Left renal cortex interstitium (tissue), 4 donors: ENCODE measurements at places on chromosomes 2 and 18. TPM values are rescaled to one million over a fixed set of nuclear protein-coding genes. Genes with fewer than 3 reads are reported as not detected.

UGT1A4 gene
- polyA plus RNA-seq: not detected

UBE2E3 gene
- polyA plus RNA-seq: 199 TPM

KCNE4 gene
- polyA plus RNA-seq: 21.2 TPM

DNA sequence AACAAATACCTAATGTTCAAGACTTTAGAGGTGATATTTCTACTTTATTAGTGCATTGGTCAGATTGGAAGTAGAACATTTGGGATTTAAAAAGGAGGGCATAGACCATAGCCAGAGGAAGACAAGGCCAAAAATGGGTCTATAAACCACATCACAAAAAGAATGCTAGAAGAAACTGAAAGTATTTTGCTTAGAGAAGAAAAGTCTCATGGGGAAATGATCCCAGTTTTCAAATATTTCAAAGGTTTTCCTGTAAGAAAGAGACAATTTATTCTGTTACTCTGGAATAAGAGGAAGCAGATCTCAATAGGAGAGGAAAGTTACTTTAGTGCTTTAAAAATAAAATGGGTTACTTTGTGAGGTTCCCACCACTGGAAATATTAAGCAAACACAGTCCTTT, 341.4 kb downstream of the TNS1 start:
- DNase-seq: no peak

DNA sequence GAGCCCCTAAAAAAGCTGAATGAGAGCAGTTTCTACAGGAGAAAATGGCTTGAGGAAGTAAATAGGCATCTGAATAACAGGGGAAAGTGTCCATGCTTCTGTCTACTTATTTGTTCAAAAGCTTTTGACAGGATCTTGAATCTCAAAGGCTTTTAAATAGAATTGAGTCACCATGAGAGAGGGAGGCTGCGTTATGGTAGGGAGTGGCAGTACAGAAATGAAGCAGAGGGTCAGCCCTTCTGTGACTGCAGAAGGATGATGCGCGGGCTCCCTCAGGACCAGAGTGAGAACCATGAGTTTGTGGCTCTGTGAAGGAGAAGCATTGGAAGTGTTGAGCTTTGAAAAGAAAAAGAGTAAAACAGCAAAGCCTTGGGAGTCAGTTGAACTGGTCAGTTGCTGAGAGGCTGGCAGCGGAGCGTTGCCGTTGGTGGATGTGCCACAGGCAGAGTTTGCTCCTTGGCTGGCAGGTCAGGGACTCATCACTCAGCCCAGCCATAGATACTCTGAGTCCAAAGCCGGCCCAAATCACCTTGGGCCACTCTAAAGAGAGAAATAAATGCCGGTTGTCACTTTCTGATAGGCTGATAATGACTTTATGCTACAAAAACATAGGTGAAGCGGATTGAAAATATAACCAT, 17.4 kb downstream of the COPS7B start:
- no peak for DNase-seq

- no peak for DNase-seq
These were observed 355.3 kb upstream of the NRXN1 start for GRCh38 chr2:51387235-51387634.

- no peak for DNase-seq
These were observed 43.7 kb upstream of the APCDD1 start for GRCh38 chr18:10410472-10411308.

GRCh38 chr18:25896178-25896780, 194.1 kb downstream of the SS18 start:
- DNase-seq: no peak

GRCh38 chr2:10826026-10826425, 13.4 kb upstream of the PDIA6 start:
- no peak for DNase-seq

- DNase-seq: no peak
These were observed 200.3 kb downstream of the PRKCE start for GRCh38 chr2:45851576-45852304.

DNA sequence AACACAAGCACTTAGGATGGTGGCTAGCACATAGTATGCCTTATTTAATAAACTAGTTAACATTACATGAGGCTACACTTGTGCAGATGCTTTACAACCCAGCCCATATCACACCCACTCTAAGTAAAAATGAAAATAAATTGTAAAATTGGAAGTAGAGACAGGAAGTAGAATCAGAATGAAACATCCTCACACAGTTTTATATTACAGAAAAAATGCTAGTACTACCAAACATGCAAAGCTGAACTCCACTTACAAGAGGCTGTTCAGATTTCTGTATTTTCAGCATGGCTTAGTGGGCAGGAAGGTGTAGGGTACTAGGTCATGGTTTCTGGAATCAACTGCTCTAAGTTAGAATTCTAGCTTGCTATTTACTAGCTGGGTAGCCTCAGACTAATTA, 18.2 kb upstream of the CRIM1 start:
- DNase-seq: no peak

DNA sequence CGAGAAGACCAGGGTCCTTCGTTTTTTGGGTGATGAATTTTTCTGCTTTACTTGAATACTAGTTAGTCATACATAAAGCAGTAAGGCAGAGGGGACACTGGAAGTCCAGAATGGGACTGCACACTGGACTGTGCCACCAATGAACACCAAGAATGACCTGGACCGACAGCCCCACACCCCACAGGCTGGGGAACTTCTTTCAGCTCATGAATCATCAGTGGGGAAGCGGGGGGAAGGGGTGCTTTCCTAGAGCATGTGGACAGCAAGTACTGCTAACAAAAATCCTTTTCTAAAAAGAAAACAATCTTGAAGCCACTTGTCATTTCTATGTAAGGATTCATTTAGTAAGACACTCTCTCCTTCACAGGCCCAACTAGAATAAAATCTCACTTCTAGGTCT, 86.0 kb downstream of the DTNB start:
- DNase-seq: no peak

- DNase-seq: no peak
These were observed 464.4 kb downstream of the PTPRM start for GRCh38 chr18:8031496-8031895.
